Esophagus squamous epithelium (tissue), 5 donors: ENCODE measurements at places on chromosomes 6 and 20. TPM values are rescaled to one million over a fixed set of nuclear protein-coding genes. Genes with fewer than 3 reads are reported as not detected.

Gene IL20RA
- total RNA-seq = 13.6 TPM

Gene SIRPB1
- 1.5 TPM for total RNA-seq

Gene PRPH2
- total RNA-seq = 0.94 TPM

Gene HLA-DOB
- 0.34 TPM for total RNA-seq

DNA sequence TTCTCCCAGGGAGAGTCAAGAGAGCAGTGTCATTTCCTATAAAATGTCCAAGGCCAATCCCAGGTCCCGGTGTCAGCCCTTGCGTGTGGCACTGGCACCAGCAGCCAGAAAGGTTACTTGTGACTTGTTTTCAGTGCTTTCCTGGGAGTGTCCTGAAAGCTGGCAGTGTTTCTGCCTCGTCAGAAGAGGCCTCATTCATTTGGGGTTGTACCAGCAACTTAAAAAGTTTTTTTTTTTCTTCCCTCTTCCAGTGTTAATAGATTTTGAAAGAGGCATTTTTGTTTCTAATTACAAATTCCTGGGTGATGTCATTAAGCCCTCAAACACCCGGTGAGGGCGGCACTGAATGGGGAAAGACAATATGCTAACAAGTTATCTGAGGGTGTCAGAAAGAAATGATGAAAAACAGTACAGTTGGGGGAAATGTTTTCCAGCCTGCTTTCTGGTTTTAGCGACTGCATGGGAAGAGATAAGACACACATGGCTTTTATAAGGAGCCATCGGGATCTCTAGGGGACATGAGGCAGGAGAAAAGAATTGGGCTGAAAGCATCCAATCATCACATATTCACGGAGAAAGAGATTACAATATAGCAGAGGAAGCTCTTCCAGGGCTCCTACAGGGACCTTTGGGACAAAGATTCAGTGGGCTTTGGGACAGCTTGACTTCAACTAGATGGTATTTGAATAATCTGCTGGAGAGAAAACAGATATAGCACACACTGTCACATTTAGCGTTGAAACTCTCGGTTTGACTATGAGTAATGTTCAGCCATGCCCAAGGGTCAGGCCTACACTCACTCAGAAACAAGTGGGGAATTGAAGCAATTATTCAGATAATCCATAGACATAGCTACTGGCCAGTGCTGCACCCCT, 153.0 kb downstream of the BCAS1 start:
- peak overlapping the region; percentile 86 for H3K27ac ChIP-seq
- H3K4me3 ChIP-seq = no peak overlapping the region
- H3K36me3 ChIP-seq = no peaks in the 10 kb centered on the region
- peaks cover 28% of the 10 kb centered on the region for H3K4me1 ChIP-seq
- DNase-seq = no peak

GRCh38 chr6:146962329-146962728, 241.9 kb upstream of the STXBP5 start:
- H3K4me3 ChIP-seq = no peak overlapping the region
- no peak for DNase-seq
- H3K4me1 ChIP-seq = no peaks in the 10 kb centered on the region
- H3K36me3 ChIP-seq = no peaks in the 10 kb centered on the region

DNA sequence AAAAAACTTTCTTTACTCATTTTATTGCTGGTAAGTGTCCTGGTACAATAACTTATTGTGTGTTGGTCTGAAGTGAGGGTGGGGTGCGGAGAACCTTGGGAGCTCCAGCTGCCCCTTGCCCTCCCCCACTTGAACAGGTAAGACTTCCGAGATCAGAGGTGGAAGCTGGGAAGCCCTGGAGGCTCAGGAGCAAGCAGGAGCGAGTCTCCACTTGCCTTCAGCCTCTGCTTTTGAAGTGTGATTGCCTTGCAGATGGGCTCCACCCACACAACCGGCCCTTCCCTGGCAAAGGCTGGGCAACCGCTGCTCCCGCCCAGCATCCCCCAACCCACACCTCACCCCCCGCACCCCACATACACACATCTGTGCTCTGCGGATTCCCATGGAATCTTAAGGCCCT, 179.6 kb downstream of the TFAP2C start:
- H3K27ac ChIP-seq = peak overlapping the region; percentile 80
- no peak for DNase-seq
- H3K4me1 ChIP-seq = peaks cover 63% of the 10 kb centered on the region
- H3K4me3 ChIP-seq = no peak overlapping the region

GRCh38 chr20:33061658-33062028, 7.9 kb downstream of the BPIFB3 start:
- no peak for DNase-seq
- no peaks in the 10 kb centered on the region for H3K36me3 ChIP-seq
- H3K27me3 ChIP-seq = peaks cover 28% of the 10 kb centered on the region
- no peak overlapping the region for H3K27ac ChIP-seq
- H3K4me3 ChIP-seq = no peak overlapping the region

GRCh38 chr20:24135781-24136180, 147.2 kb upstream of the GGTLC1 start:
- DNase-seq = no peak
- H3K36me3 ChIP-seq = no peaks in the 10 kb centered on the region
- H3K4me3 ChIP-seq = no peak overlapping the region
- H3K27ac ChIP-seq = no peak overlapping the region
- H3K27me3 ChIP-seq = no peaks in the 10 kb centered on the region

GRCh38 chr6:9002833-9003232, 567.5 kb upstream of the SLC35B3 start:
- no peaks in the 10 kb centered on the region for H3K4me1 ChIP-seq
- H3K27ac ChIP-seq = no peak overlapping the region
- H3K27me3 ChIP-seq = no peaks in the 10 kb centered on the region
- H3K4me3 ChIP-seq = no peak overlapping the region

- peaks cover 11% of the 10 kb centered on the region for H3K36me3 ChIP-seq
- H3K4me3 ChIP-seq = no peak overlapping the region
- no peak for DNase-seq
- no peak overlapping the region for H3K27ac ChIP-seq
- H3K27me3 ChIP-seq = no peaks in the 10 kb centered on the region
- H3K4me1 ChIP-seq = no peaks in the 10 kb centered on the region
These were observed 39.3 kb upstream of the C20orf144 start for GRCh38 chr20:33622705-33623365.

DNA sequence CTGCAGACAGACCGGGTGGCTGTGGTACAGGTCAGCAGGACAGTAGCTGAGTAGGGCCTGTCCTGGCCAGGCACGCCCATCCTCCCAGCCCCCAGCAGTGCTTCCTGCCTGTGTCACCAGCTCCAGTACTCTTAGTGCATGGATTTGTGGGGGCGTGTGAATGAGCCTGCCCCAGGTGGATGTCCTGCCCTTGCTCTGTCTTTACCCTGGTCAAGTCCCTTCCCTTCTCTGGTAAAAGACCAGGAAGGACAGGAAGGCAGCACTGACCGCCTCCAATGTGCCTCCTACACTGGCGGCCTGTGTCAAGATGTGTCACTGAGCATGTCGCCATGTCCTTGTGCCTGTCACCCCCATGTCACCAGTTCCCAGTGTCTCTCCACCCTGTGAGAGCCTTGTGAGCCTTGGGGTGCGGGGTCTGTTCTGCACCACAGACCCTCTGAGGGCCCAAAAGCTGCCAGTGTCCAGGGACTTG, 11.9 kb downstream of the TEAD3 start:
- no peaks in the 10 kb centered on the region for H3K27me3 ChIP-seq
- no peaks in the 10 kb centered on the region for H3K36me3 ChIP-seq
- no peak for DNase-seq
- H3K27ac ChIP-seq = peak overlapping the region; percentile 99
- H3K4me3 ChIP-seq = peak overlapping the region; percentile 45
- H3K4me1 ChIP-seq = peaks cover 52% of the 10 kb centered on the region

DNA sequence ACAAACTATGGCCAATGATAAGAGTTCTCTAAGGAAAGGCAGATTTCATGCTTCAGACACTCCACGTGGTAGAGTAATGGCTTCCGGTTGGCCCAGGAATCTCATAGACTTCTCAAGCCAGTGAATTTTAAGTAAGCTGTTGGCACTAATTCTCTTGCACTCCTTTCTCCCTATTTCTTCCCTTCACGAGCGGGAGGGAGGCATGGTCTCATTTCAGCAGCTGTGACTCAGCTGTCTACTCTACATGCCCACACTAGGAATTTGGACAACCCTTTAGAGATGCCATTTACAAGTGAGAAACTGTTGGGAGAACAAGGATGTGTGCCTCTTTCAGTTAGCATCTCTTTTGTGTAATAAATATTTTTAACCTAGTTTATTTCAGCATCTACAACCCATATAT, 107.7 kb downstream of the PTPRK start:
- no peaks in the 10 kb centered on the region for H3K36me3 ChIP-seq
- no peaks in the 10 kb centered on the region for H3K27me3 ChIP-seq
- H3K4me3 ChIP-seq = no peak overlapping the region

- no peak overlapping the region for H3K4me3 ChIP-seq
- no peaks in the 10 kb centered on the region for H3K36me3 ChIP-seq
- DNase-seq = no peak
These were observed 152.6 kb downstream of the DNAH8 start for GRCh38 chr6:38867726-38868125.

DNA sequence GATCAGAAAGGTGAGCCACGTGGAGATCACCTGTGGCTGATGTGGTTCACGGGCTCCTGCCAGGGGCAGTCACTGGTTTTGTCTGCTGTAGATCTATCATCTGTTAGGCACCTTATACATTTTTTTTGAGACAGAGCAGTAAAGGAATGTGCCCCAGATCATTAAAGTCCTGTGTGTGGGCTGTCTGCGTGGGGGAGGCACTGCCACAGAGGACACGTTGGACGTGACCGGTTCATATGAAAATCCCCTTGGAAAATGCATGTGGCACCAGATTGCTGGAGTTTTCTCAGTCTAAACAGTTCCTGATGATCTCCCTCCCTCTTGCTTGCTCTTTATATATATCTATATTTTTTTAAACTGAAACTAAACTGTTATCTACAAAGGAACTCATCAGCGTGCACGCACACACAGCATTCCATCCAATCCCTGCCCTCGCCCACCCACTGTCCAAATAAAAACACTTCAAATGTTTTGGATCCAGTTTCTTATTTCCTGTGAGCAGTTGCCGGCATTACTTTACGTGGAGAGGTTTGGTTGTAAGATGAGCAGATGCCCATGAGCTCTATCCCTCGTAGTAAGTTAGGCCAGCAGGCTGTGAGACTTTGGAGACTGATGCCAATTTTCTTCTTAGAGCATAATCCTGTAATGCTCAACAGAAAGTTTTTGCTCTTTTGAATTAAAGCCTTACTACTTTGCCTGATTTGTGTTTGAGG, 161.6 kb upstream of the EXOC2 start:
- no peak for DNase-seq
- H3K4me3 ChIP-seq = no peak overlapping the region
- H3K4me1 ChIP-seq = no peaks in the 10 kb centered on the region
- no peaks in the 10 kb centered on the region for H3K36me3 ChIP-seq
- no peaks in the 10 kb centered on the region for H3K27me3 ChIP-seq
- no peak overlapping the region for H3K27ac ChIP-seq

DNA sequence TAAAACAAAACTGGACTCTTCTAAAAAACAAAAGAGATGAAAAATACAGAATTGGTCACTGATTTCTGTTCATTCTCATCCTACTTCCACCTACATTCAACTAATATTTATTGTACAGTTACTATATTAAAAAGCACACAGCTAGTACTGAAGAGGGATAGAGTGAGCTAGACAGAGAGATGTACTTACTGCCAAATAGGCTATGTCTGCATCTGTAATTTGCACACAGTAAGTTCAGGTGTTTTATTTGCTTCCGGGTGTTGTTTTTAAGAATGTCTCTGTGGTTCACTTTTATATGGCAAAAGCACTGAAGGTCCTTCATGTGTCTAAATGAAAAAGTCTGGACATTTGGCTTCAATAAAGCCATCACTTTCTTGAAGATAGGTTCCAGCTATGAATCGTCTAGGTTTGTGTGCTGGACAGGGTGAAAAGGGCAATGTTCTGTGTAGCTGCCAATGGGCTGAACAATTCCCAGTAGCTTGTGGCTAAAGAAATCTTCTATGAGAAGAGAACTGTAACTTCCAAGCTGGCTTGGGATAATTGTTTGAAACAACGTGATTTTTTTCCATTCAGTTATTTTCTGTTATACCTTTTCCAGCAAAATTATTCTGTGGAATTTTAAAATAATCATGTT, 47.3 kb downstream of the EPB41L2 start:
- no peaks in the 10 kb centered on the region for H3K36me3 ChIP-seq
- peaks cover 29% of the 10 kb centered on the region for H3K4me1 ChIP-seq
- H3K4me3 ChIP-seq = no peak overlapping the region
- no peaks in the 10 kb centered on the region for H3K27me3 ChIP-seq

- no peaks in the 10 kb centered on the region for H3K36me3 ChIP-seq
- peak; percentile 7 for DNase-seq
- peak overlapping the region; percentile 49 for H3K4me3 ChIP-seq
- H3K27ac ChIP-seq = peak overlapping the region; percentile 97
- peaks cover 46% of the 10 kb centered on the region for H3K4me1 ChIP-seq
These were observed 1.0 kb downstream of the CCN2 start for GRCh38 chr6:131949909-131950766.

- no peaks in the 10 kb centered on the region for H3K27me3 ChIP-seq
- H3K4me1 ChIP-seq = peaks cover 6% of the 10 kb centered on the region
- H3K4me3 ChIP-seq = no peak overlapping the region
- no peak for DNase-seq
- H3K27ac ChIP-seq = no peak overlapping the region
These were observed 110.3 kb downstream of the CHD6 start for GRCh38 chr20:41507851-41508250.

- no peak overlapping the region for H3K4me3 ChIP-seq
- H3K4me1 ChIP-seq = no peaks in the 10 kb centered on the region
- H3K27me3 ChIP-seq = no peaks in the 10 kb centered on the region
- H3K27ac ChIP-seq = peak overlapping the region; percentile 33
- no peak for DNase-seq
These were observed 21.8 kb downstream of the FAM209B start for GRCh38 chr20:56554869-56555268.

GRCh38 chr6:168364793-168365421, 45.3 kb upstream of the DACT2 start:
- H3K27me3 ChIP-seq = no peaks in the 10 kb centered on the region
- DNase-seq = no peak
- peaks cover 26% of the 10 kb centered on the region for H3K4me1 ChIP-seq
- no peak overlapping the region for H3K27ac ChIP-seq
- no peak overlapping the region for H3K4me3 ChIP-seq
- H3K36me3 ChIP-seq = no peaks in the 10 kb centered on the region

GRCh38 chr6:30007132-30007764, 53.8 kb upstream of the POLR1H start:
- H3K27me3 ChIP-seq = no peaks in the 10 kb centered on the region
- peaks cover 12% of the 10 kb centered on the region for H3K4me1 ChIP-seq
- peak overlapping the region; percentile 52 for H3K4me3 ChIP-seq
- no peaks in the 10 kb centered on the region for H3K36me3 ChIP-seq

DNA sequence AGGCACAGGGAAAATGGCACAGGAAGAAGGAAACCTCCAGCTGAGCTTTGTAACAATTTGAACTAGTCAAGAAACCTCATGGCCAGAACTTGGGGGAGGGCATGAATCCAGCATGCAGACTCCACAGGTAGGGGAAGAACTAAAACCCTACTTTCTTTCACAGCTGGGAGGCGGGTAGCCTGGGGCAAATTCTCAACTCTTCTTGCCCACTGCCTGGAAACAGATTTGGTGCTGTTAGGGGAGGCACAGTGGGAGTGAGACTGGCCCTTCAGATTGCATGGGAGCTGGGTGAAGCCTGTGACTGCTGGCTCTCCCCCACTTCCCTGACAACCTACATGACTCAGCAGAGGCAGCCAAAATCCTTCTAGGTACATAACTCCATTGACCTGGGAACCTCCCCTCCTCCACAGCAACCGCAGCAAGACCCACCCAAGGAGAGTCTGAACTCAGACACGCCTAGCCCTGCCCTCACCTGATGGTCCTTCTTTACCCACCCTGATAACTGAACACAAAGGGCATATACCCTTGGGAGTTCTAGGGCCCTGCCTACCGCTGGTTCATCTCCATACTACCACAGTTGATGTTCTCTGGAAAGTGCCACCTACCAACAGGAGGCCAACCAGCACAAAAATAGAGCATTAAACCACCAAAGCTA, 37.2 kb upstream of the TRIM27 start:
- H3K4me1 ChIP-seq = no peaks in the 10 kb centered on the region
- H3K27me3 ChIP-seq = no peaks in the 10 kb centered on the region
- no peaks in the 10 kb centered on the region for H3K36me3 ChIP-seq
